ENCODE measurements at places on chromosomes 12 and 14. TPM values are rescaled to one million over a fixed set of nuclear protein-coding genes. Genes with fewer than 3 reads are reported as not detected.

- DNase-seq, result no peak
Observed at GRCh38 chr12:49805409-49805808, 22.8 kb downstream of the NCKAP5L start.

- DNase-seq, result no peak
Observed at GRCh38 chr14:89397569-89398230, 19.3 kb downstream of the FOXN3 start.

GRCh38 chr12:111993292-111994150, 19.4 kb downstream of the TMEM116 start:
- no peak for DNase-seq

DNA sequence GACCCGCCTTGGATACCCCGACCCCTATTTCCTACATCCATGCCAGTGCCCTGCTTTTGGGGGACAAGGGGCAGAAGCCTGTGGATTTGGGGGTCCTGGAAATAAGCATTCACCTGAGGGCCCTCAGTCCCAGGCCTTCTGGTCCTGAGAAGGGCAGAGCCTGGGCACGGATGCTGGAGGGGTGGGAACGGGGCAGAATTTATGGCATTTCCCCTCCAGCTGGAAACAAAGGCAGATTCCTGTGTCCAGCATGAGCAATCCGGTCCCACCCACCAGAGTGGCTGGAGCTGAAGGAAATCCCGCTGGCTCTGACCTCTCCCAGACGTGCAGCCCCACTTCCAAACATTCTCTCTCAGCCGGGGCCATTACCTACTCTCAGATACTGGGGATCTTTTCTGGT, 9.3 kb downstream of the ANKRD33 start:
- no peak for DNase-seq

DNA sequence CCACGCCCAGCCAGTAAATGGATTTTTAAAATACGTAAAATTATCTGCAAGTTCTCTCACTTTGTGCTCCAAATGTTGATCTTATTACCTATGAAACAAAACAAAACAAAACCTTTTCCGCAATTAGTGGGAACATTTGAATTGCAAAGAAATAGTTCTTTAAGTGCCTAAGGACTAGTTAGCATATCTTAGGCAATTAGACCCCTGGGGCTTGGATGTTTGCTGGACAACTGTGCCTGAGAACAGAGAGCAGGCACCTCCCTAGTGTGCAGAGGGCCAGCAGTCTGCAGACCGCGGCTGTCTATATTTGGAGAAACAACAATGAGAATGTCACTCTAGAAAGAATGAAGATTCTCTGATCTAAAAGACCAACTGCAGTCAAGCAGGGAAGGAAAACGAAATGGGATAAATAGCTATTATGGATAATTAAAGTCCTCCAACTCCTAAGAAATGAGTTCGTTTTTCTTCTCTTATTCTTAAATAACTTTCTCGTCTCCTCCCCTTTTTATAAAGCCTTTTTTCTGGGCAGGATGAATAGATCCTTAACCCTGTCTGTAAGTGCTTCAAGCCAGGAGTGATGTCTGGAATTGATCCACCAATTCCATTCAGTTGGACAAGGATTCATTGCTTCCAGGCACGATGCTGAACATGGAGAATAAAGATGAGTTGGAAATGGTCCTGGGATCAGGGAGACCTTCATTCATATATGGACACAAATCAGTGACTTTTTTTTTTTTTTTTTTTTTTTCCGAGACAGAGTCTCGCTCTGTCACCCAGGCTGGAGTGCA, 16.2 kb downstream of the SLC17A8 start:
- DNase-seq, result no peak

DNA sequence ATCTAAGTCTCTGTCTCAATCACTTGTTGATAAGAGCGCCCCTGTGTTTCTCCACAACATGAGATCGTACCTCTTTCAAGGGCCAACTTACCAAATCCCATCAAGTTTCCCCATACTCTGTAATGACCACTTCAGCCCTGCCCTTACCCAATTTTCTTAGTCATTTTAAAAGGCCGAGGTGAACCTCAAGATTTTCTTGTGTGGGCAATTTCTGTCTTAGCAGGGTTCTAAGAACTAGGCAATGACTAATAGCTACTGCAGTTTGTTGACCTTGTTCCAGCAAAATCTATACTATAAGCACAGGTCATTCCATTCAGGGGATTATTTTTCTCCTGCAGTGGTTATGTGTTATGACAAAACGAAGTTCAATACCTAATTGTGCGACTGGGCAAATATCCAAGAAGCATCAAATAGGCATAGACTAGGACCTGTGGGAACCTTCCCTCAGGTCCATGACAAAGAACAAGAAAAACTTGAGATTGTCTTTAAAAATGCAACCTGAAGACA, 359.8 kb downstream of the PCNX1 start:
- DNase-seq, result no peak

DNA sequence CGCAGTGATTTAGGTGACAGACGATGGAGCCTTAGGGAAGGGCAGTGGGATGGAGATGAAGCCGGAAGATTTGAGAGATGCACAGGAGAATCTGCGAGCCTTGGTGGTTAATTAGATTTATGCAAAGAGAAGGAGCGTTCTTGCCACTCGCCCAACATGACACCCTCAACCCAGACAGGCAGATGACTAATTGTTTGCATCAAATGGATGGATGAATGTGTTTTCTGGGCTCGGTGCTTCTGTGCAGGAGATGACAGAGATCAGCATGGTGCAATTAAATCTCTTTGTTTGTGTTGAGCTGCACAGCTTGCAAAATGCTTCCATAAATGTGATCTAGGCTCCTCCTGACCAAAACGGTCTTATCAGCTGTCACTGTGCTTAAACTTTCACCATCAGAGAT, 202.3 kb upstream of the PRMT8 start:
- no peak for DNase-seq

DNA sequence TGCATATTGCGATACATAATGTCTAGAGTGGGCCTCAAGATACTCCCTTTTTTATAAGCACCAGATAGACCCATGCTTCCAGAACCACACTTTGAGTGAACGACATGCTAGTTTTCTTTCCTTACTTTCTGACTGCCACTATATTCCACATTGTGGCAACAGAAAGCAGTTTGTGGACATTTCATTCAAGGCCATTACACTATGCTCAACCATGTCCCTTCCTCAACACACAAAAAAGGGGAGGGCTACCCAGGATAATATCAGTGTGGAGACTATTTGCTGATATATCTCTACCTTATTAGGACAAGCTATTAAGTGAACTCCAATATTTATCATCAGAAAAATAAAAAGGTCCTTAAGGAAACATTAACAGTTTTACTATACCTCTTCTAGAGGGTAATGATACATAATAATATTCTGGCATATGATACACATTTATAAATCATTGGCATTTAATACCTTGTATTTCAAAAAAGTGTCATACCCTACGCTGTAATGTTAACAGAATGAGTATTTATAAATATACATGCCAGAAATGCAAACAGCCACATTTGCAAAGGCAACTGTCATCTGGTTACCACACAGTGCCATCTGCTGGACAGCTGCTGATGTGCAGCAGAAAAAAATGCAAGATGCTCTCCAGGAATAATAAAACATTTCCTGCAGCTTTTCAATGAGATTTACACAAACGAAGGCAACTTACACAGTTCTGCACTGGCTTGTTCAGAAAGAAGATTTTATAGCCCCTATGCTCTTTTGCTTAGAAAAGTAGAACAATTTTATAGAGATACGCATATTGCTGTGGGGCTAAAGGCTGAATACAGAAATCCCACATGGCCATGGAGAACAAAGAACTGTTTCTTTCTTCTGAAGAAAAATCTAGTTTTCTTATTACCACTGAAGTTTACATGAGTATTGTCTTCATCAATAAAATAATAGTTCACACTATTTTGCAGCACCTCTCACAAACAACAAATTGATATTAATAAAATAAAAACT, 182.2 kb upstream of the GRIP1 start:
- peak; percentile 75 for DNase-seq

- peak; percentile 71 for DNase-seq
Observed at GRCh38 chr14:51424561-51425251, 184.7 kb downstream of the TMX1 start.

GRCh38 chr14:31419967-31420318, 407 bp downstream of the HEATR5A start:
- DNase-seq, result peak; percentile 47

DNA sequence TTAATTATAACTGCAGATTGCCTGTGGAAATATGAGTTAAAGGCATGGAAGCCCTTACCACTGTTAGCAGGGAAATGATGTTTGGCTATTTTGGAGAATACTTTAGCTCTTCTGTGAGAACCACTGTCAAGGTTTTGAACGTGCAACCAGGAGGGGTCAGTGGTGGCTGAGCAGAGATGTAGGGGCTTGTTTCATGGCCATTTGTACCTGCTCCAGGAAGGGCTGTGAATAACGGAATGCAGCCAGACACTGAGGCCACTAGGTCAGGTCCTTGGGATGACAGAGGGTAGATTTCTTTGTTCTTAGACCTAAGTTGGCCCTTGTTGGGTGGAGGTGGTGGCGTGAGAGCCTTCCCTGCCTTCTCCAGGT, 8.3 kb downstream of the TRAF3 start:
- no peak for DNase-seq

DNA sequence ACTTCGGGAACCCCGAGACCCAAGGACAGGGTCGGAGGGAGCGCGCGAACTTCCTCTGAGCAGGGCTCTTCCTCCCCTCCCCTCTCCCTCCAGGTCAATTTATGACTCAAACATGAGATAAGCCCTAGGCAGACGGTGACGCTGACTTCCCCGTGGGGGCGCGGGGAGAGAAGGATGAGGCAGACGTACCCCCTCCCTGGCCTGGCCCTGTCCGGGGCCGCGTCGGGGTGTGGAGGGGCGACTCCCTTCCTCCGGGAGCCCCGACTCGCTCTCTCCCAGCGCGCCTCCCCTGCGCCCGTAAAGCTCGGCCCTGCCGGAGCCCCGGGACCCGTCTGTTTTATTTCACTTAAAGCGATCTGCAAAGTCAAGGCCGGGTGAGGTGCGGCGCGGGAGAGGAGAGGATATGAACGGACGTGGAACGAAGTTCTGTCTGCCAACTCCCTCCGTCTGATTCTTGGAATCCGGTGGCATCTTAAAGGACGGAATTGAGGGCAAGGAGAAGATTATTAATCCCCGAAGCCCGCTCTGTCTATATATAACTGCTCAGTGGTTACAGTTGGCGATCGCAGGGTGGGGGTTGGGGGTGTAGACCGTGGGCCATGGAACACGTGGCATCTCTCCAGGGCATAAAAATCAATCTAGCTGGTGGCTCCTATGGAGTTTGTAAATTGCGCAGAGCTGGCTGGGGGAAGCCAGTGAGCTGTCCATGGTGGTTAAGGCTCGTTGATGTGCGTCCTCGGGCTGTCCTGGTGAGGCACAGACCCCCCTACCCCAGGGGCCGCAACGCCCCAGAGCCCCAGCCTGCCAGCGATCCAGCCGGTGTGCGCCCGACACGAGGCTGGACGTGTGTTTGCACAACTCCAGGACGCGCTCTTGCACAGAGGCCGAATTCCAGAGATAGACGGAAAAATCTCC, 2.9 kb upstream of the PTHLH start:
- DNase-seq, result peak; percentile 54

GRCh38 chr14:105577314-105577861, 51.0 kb downstream of the TMEM121 start:
- DNase-seq, result no peak

- no peak for DNase-seq
Observed at GRCh38 chr12:107451246-107451645, 234.4 kb upstream of the PWP1 start.

- DNase-seq, result no peak
Observed at GRCh38 chr14:44700694-44701093, 193.6 kb upstream of the FSCB start.

- no peak for DNase-seq
Observed at GRCh38 chr14:35730871-35731270, 78.2 kb downstream of the RALGAPA1 start.

The PLEKHG7 gene
- polyA plus RNA-seq, result 0.85 TPM

The LRRC10 gene
- not detected for polyA plus RNA-seq

The NAV3 gene
- 22.2 TPM for polyA plus RNA-seq

The BMP4 gene
- 13.7 TPM for polyA plus RNA-seq

The ACOT4 gene
- polyA plus RNA-seq, result 0.44 TPM

The ESR2 gene
- 0.41 TPM for polyA plus RNA-seq

The ACSM4 gene
- not detected for polyA plus RNA-seq

The SOAT2 gene
- 0.10 TPM for polyA plus RNA-seq
